Stimulated activated CD8-positive, alpha-beta memory T cell treated with anti-CD3 and anti-CD28 coated beads, Interleukin-7, amount 100 ng/mL, for 1 hour (primary cell): ENCODE measurements at places on chromosomes 12 and 14.

- DNase-seq = no peak
Measured at GRCh38 chr12:109592195-109592904, 18.8 kb downstream of the MVK start.

DNA sequence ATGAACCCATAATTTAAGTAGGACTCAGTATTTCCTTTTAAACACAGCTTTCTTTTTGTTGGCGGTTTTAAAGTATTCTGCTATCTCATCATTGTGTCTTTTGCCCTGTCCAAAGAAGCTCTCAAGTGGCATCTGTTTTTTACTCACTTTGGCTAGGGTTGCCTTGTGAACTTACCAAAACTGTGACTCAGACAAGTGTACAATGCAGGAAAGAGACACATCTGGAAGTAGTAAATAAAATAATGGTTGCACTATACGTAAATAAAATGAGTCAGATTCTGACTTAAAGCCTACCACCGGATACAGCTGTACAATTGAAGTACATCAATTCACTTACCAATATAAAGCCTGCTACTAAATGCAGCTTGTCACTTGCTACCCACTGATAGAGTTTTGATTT is 619.2 kb upstream of the LRFN5 start:
- DNase-seq = no peak

DNA sequence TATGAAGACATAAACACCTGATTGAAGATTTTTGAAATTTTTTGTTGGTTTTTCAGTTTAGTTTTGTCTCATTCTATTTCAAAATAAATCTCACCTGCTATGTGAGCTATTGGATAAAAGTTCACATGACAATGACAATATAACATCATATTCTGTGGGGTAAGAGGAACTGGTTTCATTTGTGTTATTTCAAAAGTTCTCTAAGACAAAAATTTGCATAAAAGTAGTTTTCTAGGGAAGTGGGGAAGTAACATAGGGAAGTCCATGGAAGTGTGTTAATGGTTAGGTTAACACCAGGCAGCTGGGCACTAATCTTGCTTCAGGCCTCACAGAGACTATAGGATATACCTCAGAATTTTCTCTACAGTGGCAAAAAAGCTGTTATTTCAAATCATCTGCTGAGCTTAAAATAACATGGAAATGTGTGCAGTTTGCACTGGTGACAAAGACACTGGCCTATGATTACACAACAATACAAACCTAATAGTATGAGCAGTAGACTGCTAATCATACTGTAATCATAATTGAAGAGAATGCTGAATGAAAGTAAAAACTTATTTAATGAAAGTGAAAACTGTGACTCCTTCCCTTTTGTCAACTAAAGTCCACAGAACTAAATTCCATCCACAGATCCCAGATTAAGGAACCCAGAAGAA is 710.6 kb upstream of the TMEM132C start:
- no peak for DNase-seq

GRCh38 chr14:26265170-26265685 is 332.6 kb downstream of the NOVA1 start:
- no peak for DNase-seq

DNA sequence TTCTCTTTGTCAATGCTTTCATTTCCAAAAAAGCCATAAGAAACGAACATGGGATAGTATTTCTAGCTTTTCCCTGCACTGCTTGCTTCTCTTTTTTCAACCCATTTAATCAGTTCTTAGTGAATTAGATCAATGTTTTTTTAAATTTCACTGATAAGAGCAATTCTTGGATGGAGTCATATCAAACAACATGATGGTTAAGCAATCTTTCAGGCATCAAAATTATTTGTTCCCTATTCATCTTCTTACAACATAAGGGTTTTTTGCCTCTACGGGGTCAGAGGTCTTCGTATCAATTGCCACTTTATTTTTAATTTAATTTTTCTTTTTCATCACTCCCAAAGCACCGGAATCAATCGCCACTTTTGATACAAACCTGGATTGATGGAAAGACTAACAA is 103.8 kb upstream of the RESF1 start:
- DNase-seq = no peak

GRCh38 chr14:72906879-72907278 is 13.0 kb upstream of the DPF3 start:
- no peak for DNase-seq

DNA sequence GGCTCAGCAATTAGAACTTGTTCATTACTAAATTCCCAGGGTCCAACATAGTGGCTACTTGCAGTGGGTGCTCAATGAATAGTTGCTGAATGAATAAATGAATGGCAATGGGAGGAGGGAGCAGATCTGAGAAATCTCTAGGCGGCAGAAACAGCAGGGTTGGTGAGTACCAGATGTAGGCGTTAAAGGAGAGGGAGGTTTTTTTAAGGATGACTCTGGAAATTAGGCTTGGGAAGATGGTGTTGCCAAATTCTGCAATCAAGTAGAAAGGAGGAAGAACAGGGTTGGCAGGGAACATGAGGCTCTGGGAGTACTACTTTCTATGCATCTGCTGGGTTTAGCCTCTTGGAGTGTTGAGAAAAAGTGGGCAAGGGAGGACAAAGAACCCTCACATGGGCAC is 207.1 kb downstream of the APAF1 start:
- no peak for DNase-seq

GRCh38 chr14:102817318-102817717 is 40.1 kb downstream of the TRAF3 start:
- DNase-seq = no peak

DNA sequence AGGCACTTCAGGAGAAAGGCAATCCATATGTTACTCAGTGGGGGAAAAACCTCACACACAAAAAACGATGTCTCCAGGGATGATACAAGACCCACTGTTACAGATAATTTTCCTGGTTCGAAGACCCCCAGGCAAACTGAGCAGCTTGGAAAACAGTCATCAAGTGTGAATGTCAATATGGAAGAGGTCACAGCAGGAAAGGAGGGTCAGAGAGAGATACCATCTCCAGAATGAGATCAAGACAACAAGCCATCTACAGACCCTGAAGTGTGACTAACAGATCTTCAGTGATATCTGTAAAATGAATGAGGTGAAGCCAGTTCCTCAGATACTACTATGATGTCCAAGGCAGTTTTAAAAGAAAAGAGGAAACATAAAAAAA is 28.6 kb downstream of the GNS start:
- DNase-seq = no peak

DNA sequence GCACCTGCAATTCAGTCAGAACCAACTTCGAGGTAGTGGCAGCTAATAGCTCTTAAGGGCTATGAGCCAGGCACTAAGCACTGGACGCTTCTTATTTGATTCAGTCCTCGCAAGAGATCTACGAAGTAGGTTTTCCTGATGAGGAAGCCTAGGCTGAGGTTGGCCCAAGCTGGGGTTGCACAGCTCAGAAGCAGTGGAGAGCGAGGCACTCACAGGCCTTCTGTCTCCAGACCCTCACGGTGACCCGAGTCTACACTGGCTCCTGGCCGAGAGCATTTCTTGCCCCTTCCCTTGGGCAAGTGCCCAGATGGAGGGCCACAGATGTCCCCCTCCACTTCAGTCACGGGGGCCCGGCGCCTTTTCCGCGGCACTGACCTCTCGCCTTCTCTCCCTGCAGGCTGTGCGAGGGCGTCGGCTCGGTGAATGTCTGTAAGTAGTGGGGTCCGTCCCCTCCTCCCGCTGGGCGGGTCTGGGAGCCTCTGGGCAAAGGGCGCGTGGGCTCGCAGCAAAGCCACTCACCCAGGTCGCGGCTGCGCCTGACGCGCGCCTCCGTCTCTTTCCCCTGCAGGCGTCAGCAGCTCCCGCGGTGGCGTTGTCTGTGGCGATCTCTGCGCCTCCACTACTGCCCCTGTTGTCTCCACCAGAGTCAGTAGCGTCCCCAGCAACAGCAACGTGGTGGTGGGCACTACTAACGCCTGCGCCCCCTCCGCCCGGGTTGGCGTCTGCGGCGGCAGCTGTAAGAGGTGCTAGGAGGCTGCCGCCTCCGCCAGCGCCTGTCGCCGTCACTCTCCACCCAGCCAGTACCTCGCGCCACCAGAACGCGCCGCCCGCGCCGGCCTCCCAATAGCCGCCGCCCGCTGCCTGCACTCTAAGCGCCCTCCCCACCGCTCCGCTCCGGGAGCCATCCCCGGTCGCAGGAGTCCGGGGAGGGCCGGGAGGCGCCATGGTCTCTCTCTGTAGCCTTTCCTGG is 13.1 kb downstream of the KRT83 start:
- no peak for DNase-seq

DNA sequence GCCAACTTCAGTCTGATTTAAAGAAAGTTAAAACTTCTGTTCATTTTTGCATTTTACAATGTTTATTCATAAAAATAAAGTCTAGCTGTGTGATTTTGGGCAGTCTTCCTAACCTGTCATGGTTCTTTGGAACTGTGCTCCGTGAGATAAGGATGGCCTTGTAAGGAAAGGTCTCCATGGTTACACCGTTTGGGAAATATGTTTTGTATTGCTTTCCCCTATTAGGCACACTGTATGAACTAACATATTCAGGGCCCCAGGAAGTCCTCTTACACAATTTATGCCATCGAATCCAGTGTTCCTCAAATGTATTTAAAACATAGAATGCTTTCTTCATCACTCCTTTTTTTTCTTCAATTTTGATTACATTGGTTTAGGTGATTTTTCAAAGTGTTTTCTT is 54.5 kb downstream of the APAF1 start:
- no peak for DNase-seq

DNA sequence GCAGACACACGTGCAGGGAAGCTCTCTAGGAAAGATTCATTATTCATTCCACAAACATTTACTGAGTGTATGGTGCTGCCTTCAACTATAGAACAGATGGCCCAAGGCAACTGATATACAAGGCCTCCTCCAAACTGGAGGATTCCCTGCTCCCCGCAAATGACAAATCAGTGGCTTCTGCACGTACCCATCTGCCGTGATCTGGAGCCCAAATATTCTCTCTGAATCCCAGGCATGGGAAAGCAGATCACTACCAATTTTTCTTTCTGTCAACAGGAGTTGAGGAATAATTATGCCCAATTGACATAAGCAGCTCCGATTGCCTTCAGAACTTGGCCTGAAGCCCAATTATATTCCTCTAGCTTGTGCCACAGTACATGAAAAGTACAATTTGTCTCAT is 174.2 kb upstream of the CCDC196 start:
- no peak for DNase-seq

- DNase-seq = no peak
Measured at GRCh38 chr12:103840462-103840875, 565 bp downstream of the NT5DC3 start.

- DNase-seq = no peak
Measured at GRCh38 chr14:74518221-74518620, 24.7 kb downstream of the ISCA2 start.
